Dermis blood vessel endothelial cell (primary cell): ENCODE measurements at places on chromosomes 11 and 22. TPM values are rescaled to one million over a fixed set of nuclear protein-coding genes. Genes with fewer than 3 reads are reported as not detected.

Gene ENTHD1
- total RNA-seq = not detected in 2 replicates

- no peak for DNase-seq
Measured at GRCh38 chr11:19332476-19332875, 91.7 kb upstream of the E2F8 start.

- DNase-seq = no peak
Measured at GRCh38 chr11:14061721-14062120, 99.2 kb downstream of the SPON1 start.

- no peak for DNase-seq
Measured at GRCh38 chr22:19871845-19872778, 17.4 kb upstream of the GNB1L start.
